Hematopoietic multipotent progenitor cell treated with erythropoietin and hydrocortisone succinate and interleukin-3 and kit ligand, for 17 days (in vitro differentiated cells): ENCODE measurements at places on chromosomes 11 and 22.

GRCh38 chr11:134277183-134278001 is 1.2 kb downstream of the GLB1L3 start:
- DNase-seq = no peak

DNA sequence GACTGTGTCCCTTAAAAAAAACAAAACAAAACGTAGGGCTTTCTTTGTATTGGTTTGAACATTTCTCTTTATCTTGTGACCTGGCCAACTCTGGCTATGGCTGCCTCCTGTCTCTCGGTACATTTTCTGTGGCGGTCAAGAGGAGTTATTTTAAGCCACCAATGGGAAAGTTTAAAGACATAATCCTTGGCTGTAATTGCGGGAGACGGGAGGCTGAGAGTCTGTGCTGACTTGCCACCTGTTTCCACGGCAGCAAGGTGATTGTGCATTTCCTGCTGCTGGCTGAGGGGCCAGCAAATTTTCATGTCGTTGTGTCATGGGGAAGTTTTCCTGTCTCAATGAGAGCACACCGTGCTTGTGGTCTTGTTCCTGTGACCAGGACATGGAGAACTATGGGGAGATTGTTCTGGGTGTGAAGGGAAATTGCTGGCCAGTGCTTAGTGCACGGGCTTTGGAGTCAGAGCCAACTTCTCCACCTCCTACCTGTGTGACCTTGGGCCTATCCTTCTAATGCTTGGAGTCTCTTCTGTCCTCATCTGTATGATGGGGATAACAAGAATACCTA is 11.0 kb downstream of the PTPRJ start:
- DNase-seq = no peak

DNA sequence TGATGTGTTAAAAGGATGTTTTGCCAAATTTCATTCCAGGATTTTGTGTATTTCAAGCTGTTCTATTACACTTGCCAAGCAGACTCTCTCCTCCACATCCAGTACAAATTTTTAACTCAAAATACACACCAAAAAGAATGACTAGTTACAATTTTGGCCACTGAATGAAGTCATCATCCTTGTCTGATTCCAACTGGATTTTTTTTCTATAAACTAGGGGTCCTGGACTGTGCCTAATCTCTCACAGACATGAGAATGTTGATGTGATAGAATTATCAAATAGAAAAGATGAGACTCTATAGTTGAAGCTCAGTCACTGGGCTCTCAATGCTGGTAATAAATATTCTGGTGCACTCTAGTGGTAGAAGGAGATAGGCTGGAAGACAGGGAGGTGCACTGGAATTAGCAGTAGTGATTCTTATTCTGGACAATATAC is 85.8 kb downstream of the FANCF start:
- no peak for DNase-seq

- DNase-seq = no peak
These were observed 179.0 kb downstream of the SNX19 start for GRCh38 chr11:130737041-130737830.

DNA sequence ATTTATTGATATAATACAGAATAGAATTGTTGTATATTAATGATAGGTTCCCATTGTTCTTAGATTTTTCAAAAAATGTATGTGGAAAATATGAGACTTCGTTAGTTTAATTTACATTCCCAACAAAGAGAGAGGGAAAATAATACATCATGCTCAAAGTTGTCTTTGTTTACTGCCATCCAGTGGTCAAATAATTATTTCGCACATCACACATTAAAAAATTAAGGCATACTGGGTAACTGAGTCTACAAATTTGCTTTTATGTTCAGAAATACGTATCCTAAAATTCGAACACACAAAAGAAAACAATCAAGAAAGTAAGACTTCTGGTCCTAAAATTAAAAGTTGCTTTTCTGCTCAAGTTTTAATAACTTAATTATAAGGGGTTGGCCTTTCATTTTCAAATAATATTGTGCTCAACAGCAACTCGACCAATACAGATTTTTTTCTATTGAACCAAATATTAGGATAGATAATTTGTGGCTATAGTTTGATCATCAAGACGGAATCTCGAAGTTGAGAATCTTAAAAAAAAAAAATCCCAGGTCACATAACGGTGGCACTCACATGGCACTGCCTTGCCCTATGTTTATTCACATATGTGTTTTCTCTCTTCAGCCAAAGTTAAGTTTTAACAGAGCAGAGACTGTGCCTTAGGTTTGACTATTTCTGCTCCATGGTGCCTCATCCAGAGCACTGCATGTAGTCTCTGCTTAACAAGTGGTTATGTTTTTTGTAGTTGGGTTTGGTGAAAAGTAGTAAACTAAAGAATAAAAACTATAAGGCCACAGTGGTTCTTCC is 12.3 kb downstream of the PDGFD start:
- no peak for DNase-seq

GRCh38 chr11:128941573-128942271 is 949 bp downstream of the TP53AIP1 start:
- no peak for DNase-seq

DNA sequence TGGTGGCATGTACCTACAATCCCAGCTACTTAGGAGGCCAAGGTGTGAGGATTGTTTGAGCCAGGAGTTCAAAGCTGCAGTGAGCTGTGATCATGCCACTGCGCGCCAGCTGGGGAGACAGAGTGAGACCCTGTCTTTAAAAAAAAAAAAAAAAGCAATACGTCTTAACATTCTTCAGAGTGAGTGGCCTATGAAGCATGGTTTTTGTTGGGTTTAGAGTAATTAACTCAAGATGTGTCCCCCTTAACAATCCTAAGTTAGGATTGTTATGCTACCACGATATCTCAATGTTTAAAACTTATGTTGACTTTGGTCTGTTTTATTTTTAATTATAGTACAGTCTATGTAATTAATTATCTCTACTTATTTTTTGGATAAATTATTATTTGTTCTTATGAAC is 156.1 kb downstream of the HIPK3 start:
- DNase-seq = no peak

DNA sequence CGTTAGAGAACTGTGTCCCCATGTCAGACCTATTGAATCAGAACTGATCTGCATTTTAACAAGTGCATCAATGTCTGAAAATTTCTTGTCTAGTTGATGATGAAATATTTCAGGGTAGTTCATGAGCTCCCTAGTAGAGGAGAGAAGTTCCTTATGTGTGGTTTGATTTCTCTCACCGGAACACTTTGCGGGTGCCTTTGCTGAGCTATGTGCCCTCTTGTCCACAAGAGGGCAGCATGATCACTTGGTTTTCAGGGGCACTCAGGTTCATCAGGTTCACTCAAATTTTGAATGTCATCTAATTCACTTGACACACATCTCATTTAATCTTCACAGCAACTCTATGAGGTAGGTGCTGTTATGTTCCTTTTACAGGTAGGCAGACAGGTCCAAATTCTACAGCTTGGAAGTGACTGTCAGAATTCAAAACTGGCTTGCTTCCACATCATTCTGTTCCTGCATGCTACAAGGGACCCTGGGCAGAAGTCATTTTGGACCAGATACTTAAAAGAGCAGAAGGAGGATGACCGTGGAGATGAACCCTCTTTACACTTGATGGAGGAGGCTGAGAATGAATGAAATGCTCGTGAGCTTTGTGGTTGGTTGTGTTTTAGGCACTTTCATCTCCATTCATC is 55.6 kb downstream of the P4HA3 start:
- DNase-seq = peak; percentile 81
